Head of caudate nucleus (tissue), 42 donors: ENCODE measurements at places on chromosomes 5 and 9.

- DNase-seq = no peak
These were observed 101.7 kb upstream of the MYO10 start for GRCh38 chr5:17037751-17038150.

- no peak for DNase-seq
These were observed 187.3 kb downstream of the CDH12 start for GRCh38 chr5:22665801-22666200.

DNA sequence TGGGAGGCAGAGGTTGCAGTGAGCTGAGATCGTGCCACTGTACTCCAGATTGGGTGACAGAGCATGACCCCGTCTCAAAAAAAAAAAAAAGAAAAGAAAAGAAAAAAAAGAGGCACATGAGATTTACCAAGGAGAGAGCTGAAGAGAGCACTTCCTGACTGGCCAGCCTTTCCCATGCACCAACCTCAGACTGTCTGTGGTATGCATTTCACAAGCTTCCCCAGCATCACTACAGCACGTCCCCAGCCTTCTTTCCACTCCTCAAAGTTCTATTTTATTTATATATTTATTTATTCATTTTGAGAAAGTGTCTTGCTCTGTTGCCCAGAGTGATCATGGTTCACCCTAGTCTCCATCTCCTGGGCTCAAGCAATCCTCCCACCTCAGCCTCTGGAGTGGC lies 13.6 kb upstream of the FUBP3 start:
- no peak for DNase-seq

DNA sequence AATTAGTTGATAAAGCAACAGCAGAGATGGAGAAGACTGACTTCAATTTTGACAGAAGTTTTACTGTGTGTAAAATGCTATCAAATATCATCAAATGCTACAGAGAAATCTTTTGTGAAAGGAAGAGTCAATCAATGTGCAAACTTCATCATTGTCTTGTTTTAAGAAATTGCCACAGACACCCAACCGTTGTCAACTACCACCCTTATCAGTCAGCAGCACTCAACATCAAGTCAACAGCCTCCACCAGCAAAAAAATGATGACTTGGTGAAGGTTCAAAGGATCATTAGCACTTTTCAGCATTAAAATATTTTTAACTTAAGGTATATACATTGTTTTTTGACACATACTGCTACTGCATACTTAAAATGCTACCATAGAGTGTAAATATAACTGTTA lies 888.8 kb downstream of the CDH18 start:
- no peak for DNase-seq

GRCh38 chr9:621201-621855 lies 220.2 kb upstream of the DMRT1 start:
- no peak for DNase-seq

DNA sequence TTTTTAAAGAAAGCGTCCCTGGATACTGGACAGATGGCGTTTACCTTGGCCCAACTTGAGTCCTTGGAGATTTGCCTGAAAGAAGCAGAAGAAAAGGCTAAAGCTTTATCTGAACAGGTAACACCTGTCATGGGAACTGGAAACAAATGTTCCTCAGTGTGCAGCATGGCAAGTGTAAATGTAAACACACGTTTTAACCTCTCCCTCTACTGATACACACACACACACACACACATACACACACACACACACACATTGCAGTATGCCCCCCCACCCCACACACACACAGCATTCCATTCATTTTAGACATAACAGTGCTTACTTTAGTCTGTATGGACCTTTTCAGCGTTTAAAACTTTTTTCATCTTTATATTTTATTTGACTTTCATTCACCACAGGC lies 51.1 kb downstream of the CCDC192 start:
- no peak for DNase-seq

GRCh38 chr5:156640691-156641241 lies 209.3 kb upstream of the PPP1R2B start:
- no peak for DNase-seq

DNA sequence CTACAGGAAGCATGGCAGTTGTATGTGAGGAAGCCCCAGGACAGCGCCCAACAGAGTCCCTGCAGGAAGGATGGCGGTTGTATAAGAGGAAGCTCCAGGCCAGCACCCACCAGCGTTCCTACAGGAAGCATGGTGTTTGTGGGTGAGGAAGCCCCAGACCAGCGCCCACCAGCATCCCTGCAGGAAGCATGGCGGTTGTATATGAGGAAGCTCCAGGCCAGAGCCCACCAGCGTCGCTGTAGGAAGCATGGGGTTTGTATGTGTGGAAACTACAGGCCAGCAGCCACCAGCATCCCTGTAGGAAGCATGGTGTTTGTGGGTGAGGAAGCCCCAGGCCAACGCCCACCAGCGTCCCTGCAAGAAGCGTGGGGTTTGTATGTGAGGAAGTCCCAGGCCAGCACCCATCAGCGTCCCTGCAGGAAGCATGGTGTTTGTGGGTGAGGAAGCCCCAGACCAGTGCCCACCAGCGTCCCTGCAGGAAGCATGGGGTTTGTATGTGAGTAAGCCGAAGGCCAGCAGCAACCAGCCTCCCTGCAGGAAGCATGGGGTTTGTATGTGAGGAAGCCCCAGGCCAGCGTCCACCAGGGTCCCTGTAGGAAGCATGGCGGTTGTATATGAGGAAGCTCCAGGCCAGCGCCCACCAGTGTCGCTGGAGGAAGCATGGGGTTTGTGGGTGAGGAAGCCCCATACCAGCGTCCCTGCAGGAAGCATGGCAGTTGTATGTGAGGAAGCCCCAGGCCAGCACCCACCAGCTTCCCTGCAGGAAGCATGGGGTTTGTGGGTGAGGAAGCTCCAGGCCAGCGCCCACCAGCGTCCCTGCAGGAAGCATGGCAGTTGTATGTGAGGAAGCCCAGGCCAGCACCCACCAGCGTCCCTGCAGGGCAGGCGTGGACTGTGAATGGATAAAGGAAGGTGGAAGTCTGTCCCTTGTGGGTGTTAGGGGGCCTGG lies 79.0 kb downstream of the DAP start:
- DNase-seq = no peak

DNA sequence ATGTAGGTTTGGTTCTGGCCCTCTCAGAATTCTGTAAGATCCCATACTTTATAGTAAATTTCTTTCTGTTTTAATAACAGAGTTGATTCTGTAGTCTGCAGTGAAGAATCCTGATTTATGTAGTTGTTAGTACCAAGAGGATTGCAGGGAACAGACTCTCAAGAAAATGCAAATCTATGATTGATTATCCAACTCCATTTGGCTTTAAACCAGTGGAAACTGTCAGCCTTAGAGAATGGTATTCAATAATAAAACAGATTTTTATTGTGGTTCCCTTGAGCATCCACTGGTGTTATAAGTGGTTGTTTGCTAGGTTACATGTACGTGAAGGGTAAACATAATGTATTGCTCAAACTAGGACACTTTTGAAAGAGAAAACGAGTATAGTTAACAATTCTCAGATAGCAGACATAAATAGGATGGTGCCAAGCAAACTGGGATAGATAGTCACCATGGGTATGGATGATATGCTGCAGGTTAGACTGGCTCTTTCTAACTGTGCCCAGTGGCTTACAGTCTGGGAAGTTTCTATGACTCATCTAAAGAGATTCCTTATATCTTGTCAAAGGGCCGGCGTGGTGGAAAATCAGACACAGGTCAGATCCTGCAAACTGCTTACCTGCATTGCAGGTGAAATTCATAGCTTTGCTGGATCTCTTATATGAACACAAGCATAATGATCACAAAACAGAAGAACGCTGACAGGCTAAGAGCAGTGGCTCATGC lies 41.7 kb upstream of the RPS23 start:
- no peak for DNase-seq
